ENCODE measurements at places on chromosomes 3 and 15. TPM values are rescaled to one million over a fixed set of nuclear protein-coding genes. Genes with fewer than 3 reads are reported as not detected.

P2RY13 gene
- 4.0 TPM for total RNA-seq

BOC gene
- 20.5 TPM for total RNA-seq

SAMMSON gene
- not detected for total RNA-seq

GP5 gene
- total RNA-seq: 0.17 TPM

SPINK8 gene
- not detected for total RNA-seq

PYGO1 gene
- 7.7 TPM for total RNA-seq

FBLN2 gene
- 44.3 TPM for total RNA-seq

PRR20G gene
- total RNA-seq: not detected

PATL2 gene
- total RNA-seq: 2.2 TPM

WDR93 gene
- 0.49 TPM for total RNA-seq

GRAMD2A gene
- 0.55 TPM for total RNA-seq

DOCK3 gene
- 1.3 TPM for total RNA-seq

AGBL1 gene
- not detected for total RNA-seq

LMAN1L gene
- total RNA-seq: not detected

KNL1 gene
- total RNA-seq: 2.3 TPM

GRCh38 chr3:27503526-27503925, 19.3 kb upstream of the SLC4A7 start:
- no peak for DNase-seq

- DNase-seq: no peak
Measured at GRCh38 chr3:30492322-30493192, 113.8 kb upstream of the TGFBR2 start.

- DNase-seq: no peak
Measured at GRCh38 chr3:193665370-193665989, 72.5 kb downstream of the OPA1 start.

DNA sequence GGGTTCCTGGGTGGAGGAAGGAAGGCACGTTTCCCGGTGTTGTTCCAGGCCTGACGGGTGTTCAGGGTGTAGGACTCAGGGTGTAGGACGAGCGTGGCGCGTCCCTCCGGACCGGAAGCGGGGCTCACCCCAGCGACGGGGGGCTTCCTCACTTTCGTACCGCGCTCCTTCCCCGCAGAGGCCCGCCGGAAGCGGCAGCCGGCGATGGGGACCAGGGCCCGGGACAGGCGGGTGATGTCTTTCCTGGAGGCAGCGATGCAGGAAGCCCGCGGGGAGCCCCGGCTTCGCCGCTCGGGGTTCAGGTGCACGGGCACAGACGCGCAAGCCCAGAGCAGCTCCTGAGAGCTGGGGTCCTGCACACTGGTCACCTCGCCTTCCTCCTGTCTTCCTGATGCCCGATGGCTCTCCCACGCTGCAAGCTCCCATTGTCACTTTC, 13.4 kb downstream of the FOXL2NB start:
- DNase-seq: no peak

DNA sequence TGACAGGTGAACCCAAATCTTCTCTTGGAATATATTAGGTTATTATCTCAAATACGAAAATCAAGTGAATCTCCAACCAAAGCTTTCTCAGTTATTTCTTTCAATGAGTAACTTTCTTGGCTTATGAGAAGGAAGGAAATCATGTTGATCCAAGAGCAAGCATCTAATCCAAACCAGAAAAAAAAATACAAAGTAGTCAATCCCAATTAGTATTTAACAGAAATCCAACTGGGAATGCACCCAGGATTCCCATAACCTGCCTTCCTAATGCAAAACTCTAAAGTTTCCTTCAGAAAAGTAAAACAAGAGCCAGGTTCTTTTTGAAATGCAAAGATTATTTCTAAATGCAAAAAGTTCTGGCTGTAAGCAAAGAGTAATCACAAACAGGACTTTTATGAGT, 289.3 kb downstream of the SHOX2 start:
- no peak for DNase-seq

- DNase-seq: no peak
Measured at GRCh38 chr15:25136119-25136518, 181.3 kb downstream of the SNRPN start.

DNA sequence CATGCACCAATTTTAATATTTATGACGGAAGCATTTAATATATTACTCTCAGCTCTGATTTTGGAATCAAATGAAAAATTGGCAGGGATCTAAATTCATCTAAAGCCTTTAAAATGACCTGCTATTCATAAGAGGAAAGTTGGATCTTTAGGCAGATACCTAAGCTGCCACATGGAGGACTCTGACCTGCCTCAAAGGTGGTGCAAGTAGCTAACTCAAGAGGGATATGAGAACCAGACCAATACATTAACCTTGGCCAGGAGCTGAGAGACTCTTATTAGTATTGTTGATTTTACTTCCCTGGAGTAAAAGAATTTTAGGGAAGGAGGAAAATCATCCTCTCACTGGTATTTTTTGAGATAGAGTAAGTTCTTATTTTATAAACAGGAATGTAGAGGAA, 17.7 kb downstream of the ZNF654 start:
- no peak for DNase-seq

DNA sequence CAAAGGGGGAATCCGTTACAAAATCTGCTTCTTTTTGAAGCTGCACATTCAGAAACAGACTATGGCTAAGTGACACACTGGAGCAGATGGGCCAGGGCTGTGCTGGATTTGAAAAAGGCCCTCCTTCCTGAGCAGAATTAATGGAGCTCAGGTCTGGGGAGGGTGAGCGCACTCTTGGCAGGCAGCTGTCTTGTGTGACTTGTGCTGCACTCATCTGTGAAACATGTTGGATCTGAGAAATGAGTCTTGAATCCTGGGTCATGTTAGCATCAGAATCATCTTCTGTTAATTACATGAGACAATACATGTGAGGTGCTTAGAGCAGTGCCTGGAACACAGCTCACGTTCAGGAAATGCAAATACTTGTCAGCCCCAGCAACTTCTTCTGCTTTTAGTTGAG, 219.6 kb downstream of the THSD4 start:
- DNase-seq: no peak

GRCh38 chr3:14467814-14468620, 65.6 kb downstream of the SLC6A6 start:
- peak; percentile 24 for DNase-seq

- peak; percentile 52 for DNase-seq
Measured at GRCh38 chr15:43769584-43770228, 7.1 kb downstream of the ELL3 start.

- no peak for DNase-seq
Measured at GRCh38 chr3:126932188-126932931, 50.6 kb upstream of the PLXNA1 start.

- DNase-seq: no peak
Measured at GRCh38 chr3:24487325-24488262, 7.1 kb downstream of the THRB start.

GRCh38 chr3:89268059-89268458, 160.6 kb downstream of the EPHA3 start:
- DNase-seq: no peak

DNA sequence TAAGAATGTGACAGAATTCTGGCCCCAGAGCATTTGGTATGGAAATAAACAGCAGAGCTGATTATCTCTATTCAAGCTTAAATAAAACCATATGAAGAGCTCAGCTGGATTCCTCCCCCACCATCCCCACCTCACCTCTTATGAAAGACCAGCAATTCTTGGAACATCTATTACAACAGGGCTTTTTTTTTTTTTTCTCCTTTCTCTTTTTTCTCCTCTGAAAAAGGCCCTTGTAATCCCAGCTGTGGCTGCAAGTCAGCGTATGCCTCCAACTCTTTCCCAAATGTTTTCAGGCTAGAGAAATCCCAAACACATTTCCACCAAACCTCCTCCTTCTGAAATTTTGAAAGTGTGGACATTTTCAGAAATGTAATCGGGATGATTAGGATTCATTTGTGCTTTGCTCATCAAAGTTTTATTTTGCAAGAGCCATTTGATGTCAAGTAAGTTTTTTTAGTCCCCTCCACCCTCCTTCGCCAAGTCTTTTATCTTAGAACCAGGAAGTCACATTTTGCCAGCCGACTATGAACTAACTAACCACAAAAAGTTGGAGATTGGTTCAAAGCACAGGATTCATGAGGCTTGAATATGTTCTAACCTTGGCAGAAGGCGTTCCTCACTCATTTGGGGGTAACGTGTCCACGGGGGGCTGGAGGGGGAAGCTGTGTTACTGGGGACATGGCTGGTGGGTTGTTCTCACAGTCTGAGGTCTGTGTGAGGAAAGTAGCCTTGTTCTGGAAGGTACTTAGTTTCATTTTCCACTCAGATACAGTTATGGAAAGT, 142.0 kb upstream of the PDZRN3 start:
- DNase-seq: no peak

- no peak for DNase-seq
Measured at GRCh38 chr15:68052431-68052830, 1.7 kb upstream of the PIAS1 start.

- peak; percentile 58 for DNase-seq
Measured at GRCh38 chr3:39166932-39167532, 13.6 kb upstream of the CSRNP1 start.

DNA sequence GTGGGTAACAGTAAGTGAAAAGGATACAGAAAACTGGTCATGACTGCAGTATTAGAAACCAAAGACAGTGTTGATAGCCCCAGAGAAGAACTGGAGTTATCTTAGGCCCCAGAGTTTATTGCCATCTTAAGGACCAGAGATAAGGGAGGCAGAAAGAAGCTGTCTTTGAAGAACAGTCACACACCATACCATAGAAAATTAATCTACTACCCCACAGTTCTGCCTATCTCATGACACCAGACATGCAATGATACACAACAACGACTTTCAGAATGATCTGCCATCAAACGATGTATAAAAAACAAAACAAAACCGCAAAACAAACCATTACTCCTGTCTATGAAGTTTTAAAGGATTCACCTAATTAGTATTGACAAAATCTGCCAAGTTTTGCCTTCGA, 9.6 kb downstream of the CPOX start:
- DNase-seq: no peak

- no peak for DNase-seq
Measured at GRCh38 chr3:165749821-165750220, 87.4 kb downstream of the BCHE start.

GRCh38 chr3:118936811-118937210, 97.8 kb downstream of the IGSF11 start:
- no peak for DNase-seq

DNA sequence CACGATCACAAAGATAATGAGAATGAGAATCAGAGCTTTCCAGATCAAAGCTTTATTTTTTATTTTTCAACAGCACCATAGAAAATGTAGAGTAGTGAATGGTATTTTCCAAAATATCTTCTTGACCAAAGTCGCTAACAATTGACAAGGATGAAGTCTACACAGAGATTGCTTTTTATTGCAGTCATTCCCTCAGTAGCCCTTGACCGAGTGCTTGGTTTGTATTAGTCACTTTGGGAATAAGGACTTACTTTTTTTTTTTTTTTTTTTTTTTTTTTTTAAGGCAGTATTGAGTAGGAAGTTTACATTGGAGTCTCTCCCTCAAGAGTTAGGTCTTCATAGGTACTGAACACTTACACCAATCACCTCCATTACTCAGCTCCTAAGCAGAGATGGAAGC, 39.8 kb downstream of the THRB start:
- no peak for DNase-seq

DNA sequence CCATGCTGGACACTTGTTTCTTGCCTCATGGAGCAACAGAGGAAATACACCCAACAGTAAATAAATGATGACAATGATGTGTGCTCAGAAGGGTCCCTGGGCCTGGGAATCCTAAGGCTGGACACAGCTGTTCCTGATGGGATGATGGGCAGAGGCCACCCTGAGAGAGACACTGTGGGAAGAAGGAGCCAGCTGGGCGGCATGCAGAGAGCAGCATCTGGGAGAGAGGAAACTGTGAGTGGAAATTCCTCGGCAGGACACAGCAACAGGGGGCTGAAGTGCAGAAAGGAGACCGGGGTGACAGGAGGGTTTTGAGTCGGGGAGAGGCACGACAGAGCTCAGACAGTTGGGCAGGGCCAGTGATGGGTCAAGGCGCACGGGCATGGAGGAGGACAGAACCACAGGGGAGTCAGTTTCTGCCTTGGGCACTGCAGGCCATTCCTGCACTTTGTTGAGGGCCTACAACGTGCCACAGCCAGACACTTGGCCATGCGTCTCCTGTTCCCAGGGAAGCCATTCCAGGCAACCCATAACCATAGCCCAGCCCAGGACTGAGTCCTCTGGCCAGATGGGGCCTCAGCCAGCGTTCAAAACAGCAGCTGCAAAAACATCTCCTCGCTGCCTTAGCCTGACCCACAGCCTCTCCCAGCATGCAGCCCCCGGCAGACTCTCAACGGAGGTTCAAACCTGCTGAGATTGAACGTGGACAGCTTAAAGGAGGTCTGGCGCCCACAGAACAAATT, 36.7 kb upstream of the SLC6A1 start:
- DNase-seq: no peak

GRCh38 chr3:44954962-44955361, 21.0 kb downstream of the ZDHHC3 start:
- DNase-seq: no peak

- DNase-seq: no peak
Measured at GRCh38 chr3:14282706-14283075, 104.1 kb downstream of the LSM3 start.

DNA sequence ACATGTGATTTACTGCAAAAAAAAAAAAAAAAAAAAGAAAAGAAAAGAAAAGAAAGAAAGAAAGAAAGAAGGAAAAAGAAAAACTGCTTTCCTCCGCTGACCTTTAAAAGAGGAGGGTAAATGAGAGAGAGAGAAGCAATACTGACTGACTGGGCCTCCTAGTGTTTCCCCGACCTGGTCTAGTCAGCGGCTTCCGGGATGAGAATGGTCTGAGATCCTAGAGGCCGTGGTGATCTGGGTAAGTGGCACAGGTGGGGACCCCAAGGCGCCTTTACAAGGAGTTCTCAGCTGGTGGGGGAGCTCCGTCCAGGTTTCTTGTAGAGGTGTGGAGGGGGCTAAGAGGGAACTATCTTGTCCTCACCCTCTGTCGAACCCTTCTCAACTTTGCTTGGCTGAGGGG, 223.1 kb downstream of the MEIS2 start:
- no peak for DNase-seq

GRCh38 chr3:16329826-16330129, 64.8 kb downstream of the OXNAD1 start:
- no peak for DNase-seq

GRCh38 chr15:78097667-78098066, 5.3 kb downstream of the SH2D7 start:
- DNase-seq: no peak

- no peak for DNase-seq
Measured at GRCh38 chr15:91660174-91660649, 193.3 kb upstream of the SLCO3A1 start.

GRCh38 chr15:54045397-54045796, 67.2 kb downstream of the UNC13C start:
- DNase-seq: no peak
